Activated CD8-positive, alpha-beta memory T cell treated with anti-CD3 and anti-CD28 coated beads for 24 hours (primary cell): ENCODE measurements at places on chromosomes 16 and 17.

DNA sequence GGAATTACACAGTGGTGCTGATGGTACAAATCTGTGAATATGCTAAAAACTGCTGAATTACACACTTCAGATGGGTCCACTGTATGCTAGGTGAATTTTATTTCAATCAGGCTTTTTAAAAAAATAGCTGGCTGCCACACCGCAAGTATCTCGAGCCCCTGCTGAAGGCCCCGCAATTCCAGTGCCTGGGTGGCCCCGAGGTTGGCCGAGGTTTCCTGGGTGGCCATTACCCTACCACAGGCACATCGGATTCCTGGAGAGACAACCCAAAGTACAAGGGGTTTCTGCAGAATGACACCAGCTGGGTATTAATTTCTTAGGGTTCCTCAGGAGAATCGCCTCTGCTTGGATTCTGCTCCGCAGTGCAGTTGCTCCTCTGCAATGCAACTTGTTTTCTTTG is 127.8 kb downstream of the C16orf95 start:
- DNase-seq, result no peak

DNA sequence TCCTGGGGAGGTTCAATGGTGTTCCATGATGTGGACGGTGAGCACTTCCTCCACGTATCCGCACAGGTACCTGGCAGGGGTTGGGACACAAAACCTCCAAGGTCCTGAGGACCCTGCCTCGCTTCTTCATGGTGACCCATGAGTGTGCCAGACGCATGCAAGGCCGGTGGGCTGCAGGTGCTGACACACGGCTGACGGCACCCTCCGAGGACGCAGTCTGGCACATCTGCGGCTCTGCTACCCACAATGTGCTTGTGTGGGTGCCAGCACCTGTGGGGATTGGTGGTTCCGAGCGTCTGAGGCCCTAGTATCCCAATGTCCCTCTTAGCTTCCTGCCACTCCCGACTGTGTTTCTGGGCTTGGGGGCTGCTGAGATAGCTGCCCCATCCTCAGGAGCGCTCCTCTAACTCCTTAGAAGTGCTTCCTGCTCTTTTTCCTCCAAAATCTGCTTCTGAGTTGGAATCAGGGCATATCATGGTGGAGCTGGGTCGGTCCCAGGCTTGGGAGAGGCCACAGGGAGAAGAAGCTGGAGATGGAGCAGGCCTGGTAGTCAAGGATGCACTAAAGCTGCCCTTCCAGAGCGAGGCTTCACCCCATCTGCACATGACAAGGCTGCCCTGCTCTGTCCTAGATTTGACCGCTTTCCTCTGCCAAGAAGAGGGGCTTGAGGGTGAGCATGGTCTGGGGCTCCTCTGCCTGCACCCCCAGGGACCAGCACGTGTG is 1.6 kb downstream of the CYGB start:
- DNase-seq, result no peak

DNA sequence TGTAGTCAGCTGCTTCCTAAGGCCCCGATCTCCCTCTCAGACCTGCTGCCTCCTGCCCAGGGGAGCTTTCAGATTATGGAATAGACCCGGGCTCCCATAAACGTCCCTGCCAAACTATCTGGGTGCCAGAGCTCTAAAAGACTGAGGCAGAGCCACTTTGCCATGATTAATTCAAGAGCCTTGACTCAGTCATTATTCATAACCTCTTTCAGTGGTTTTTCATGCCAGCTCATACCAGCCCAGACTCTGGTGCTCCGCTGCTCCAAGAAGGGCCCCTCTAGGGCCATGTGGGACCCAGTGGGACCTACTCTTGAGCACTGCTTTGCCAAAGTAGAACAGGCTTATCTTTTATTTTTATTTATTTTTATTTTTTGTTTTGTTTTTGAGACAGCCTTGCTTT is 23.9 kb downstream of the DNAI2 start:
- no peak for DNase-seq

DNA sequence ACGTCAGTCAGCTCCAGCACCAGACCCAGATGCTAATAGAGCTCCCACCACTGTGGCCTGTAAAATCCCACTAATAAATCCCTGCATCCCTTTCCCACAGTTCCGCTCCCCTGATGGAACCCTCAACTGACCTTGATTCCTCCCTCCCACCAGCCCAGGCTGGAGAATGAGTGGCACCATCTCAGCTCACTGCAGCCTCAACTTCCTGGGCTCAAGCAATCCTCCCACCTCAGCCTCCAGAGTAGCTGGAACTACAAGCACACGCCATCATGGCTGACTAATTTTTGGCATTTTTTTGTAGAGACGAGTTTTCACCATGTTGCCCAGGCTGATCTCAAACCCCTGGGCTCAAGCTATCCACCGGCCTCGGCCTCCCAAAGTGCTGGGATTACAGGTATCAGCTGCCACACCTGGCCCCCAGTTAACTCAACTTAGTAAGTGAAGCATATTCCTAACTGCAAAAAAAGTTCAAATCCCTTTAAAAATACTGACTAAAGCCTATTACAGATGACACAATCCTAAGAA is 15.6 kb downstream of the USP7 start:
- no peak for DNase-seq

- no peak for DNase-seq
Measured at GRCh38 chr16:46688101-46688653, 801 bp downstream of the VPS35 start.

DNA sequence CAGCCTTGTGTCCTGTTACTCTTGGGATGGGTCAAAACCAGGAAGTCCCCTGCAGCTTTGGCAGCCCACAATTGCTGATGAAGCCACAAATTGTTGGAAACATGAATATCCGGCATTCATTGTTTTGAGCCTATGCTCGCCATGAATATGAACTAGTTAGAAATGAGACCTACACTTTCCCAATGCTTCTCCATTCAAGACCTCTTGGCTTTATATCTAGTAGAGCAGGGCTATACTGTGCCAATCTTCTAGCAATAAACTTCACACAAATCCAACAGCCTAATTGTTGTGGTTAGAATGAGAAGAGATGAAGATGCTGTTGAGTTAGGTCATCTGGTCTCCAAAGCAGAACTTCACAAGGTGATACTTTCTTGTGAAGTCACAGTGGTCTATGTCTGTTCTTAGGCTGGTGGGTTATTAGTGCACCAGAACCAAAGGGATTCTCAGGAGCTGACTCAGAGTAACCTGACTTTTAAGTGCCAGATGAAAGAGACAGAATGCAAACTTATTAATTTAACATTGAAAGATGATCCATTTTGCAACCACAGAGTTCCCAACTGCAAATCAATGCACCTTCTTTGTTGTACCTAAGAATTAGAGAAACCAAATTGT is 13.7 kb upstream of the KRT23 start:
- DNase-seq, result no peak

- no peak for DNase-seq
Measured at GRCh38 chr16:30853758-30854157, 40.1 kb downstream of the BCL7C start.

DNA sequence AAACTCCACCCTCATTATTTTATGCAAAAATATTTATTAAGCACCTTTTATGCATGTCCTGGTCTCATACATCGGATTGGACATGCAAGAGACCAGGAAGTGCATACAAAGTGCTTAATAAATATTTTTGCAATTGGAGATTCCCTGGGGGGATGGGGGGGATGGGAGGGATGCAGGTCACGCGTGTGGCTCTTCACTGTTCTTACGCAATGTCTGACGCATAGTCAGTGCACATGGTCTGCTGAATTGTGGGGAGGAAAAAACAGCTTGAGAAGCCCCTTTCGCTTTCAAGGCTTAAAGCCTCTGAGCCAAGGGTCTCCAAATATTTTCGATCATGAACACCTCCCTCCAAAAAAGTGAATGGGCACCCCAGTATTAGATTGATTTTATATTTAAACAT is 96.7 kb upstream of the XYLT1 start:
- no peak for DNase-seq

- DNase-seq, result peak; percentile 74
Measured at GRCh38 chr17:7029659-7030058, 6.2 kb upstream of the SLC16A13 start.

DNA sequence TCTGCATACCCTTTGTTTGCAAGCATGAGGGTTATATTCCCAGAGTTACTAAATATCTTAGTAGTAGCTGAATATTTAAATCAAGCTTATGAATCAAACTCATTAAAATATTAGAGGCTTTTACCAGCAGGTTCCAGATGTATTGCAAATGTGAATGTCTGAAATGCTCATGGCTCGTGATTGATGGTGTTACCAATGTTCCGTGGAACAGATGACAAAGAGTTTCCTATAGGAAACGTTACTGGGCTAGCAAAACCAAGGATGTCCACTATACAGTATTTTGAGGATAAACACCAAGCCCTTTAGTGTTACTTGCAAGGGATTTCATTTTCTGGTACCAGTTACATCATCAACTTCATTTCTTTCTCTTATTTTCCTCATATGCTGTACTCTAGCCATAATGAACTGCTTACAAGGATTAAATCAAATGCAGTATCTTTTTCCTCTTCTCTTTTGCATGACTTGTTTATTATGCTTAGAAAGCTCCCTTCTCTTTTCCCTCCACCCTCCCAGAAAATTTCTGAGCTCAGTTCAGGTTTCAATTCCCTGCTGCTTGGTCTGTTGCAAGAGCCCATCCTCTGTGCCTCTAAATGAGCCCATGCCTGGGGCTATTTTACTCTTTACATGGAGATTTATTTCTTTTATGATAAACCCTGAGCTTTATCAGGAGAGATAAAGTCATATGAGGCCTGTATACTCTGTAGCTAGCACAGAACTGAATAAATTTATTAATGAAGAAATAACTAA is 1537.1 kb upstream of the GOT2 start:
- no peak for DNase-seq

GRCh38 chr16:31292704-31293103 is 32.9 kb downstream of the ITGAM start:
- DNase-seq, result no peak

DNA sequence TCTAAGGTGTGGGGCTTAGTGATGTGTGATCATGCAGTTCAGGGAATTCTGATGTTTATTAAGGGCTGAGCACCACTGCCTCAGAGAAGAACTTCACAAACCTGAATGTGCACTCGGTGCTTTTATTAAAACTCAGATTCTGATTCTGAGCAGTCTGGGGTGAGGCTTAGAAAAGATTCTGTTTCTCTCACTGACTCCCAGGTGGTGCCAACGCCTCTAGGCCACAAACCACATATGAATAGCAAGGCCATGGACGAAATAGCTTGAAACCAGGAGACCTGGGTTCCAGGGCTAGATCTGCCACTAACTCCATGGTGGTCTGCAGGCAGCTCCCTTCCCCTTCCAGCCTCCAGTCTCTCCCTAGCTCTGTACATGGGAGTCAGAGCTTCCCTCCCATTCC is 169.1 kb downstream of the HS3ST3B1 start:
- DNase-seq, result no peak

DNA sequence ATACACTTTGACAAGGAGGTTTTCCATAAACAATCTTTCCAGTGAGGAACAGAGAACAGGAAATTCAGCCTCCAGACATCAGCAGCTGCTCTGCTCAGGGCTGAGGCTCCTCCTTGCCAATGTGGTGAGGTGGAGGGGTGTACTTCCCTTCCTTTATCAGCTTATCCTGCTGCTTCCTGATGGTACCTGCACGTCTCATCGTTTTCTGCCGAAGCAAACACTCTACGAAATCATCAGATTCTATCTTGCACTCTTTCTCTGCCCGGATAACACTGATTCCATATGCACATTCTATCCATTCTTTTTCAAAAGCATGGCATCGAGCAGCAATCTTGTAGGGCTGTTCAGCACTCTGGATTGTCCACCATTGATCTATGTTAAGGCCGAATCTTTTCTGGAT is 15.4 kb upstream of the SEZ6 start:
- no peak for DNase-seq

DNA sequence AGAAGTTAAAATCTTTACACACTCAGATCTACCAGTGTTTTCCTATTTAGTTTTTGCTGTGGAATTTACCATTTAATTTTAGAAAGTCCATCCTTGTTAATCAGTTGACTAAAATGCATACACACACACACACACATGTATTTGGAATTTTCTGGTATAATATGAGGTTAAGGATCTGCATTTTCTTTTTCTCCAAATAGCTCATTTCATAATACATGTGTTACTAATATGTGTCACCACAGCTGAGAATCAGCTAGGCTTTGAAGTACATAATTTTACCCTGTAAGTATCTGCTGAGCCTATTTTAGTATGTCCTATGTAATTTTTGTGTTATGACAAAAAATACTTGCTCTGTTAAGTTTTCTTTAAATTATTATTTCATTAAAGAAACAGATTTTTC is 143.2 kb downstream of the PHKB start:
- no peak for DNase-seq

DNA sequence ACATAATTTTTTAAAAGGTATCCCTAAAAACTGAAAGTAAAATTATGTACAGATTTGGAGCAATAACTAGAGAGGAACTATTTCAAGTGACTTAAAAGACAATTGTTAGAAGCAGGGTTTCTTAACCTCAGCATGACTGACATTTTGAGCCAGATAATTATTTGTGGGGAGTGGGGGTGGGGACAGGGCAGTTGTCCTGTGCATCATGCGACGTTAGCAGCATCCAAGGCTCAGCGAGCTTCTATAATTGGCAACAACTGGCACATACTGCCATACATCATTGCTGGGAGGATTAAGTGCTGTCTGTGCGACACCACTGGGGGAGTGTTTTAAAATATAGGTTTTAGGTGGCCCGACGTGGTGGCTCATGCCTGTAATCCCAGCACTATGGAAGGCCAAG is 27.1 kb downstream of the GABARAPL2 start:
- DNase-seq, result no peak

DNA sequence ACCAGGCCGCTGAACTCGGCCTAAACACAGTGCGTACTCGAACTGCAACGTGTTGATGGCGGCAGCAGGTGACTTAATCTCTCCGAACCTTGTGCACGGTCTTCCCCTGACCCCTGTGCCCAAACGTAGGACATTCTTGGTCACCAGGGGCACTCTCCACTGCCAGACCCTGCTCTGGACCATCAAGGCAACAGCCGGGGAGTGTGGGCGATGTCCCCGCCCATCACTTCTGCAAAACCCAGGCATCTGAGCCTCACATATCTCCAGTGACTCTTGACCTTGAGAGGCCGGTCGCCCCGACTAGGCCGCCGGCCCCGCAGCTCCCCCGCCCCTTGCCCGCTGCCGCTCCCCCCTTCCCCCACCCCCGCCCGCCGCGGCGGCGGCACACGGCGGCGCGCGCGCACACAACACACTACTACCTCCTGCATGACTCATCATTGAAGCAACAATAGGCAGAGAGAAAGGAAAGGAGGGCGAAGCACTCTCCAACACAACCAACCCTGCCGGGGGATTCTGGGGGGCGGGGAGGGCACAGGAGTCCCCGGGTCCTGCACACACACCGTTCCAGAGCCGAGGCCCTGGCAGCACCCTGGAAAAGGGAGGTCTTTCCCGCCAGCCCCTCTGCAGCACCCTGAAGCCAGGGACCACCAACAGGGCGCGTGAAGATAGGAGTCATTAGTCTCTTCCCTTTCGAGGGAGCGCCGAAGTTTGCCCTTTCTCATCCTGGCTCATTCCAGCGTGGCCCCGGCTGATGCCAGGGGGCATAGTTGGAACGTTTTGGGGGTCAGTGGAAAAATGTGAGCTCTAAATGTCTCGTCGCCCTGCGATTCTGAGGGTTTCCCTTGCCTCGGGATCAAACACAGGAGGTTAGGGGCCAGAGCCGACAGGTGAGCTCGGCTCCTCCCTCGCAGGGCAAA is 1.9 kb downstream of the MNT start:
- DNase-seq, result peak; percentile 84

GRCh38 chr16:57828272-57829161 is 26.2 kb upstream of the KIFC3 start:
- no peak for DNase-seq
